ENCODE measurements at places on chromosomes 11 and 22. TPM values are rescaled to one million over a fixed set of nuclear protein-coding genes. Genes with fewer than 3 reads are reported as not detected.

The POU2AF1 gene
- 1.4 TPM for total RNA-seq

The SLC1A2 gene
- total RNA-seq: 2.9 TPM

The CDC42EP1 gene
- total RNA-seq: 74.3 TPM

The CLDN5 gene
- total RNA-seq: 235 TPM

The DRICH1 gene
- 0.81 TPM for total RNA-seq

The OR52E8 gene
- not detected for total RNA-seq

The OR8D4 gene
- total RNA-seq: not detected

- DNase-seq: peak; percentile 97
Measured at GRCh38 chr22:41367039-41367679, 14.6 kb upstream of the TEF start.

DNA sequence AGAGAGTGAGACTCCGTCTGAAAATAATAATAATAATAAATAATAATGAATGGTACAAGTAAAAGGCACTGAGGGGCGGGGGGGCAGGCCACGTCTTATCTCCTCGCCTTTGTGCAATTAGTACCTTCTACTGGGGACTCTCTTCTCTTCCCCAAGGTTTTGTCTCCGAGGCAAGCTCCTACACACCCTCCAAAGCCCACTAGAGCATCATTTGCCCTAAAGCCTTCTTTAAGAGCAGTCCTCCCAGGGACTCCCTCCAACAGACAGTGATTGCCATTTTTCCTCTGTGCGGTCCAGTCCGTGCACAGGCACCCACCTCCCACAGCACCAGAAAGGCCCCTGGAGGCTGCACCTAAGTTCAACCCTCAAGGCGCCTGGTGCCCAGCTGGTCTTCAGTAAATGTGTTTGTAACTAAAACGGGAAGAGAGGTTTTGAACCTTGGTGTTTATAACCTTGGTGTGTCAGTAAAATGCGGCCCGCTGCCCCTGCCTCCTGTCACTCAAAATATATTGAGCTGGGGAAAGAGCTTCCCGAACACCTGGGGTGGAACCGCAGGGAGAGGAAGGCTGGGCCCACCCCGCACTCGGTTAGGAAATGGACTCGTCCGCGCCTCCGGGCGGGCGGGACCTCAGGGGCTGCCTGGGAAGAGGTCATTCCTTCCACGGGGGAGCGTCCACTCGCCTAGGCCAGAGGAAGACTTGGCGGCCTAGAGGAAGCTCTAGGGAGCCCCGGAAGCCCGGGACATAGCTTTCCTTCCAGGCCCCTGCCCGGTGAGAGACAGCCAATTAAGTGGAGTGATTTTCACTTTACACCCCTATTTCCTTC lies 4.7 kb upstream of the KDELR3 start:
- DNase-seq: peak; percentile 79

- no peak for DNase-seq
Measured at GRCh38 chr11:14860511-14860910, 31.5 kb downstream of the CYP2R1 start.

DNA sequence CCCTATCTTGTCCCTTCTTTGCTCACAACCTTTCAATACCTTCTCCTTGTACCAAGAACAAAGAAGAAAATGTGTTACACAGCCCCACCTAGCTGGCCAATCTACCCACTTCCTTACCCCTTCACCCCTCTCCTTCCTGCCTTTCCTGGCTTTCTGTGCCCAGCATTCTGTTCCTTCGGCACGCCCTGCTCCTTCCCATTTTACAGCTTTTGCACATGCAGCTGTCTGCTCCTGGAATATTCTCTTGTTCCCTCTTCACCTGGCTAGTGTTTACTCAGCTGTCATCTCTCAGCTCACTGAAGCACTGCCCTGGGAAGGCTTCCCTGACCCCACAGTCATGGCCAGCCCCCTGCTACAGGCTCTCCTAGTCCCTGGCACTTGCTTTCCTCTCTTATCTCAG lies 30.7 kb downstream of the SERPINH1 start:
- DNase-seq: no peak

DNA sequence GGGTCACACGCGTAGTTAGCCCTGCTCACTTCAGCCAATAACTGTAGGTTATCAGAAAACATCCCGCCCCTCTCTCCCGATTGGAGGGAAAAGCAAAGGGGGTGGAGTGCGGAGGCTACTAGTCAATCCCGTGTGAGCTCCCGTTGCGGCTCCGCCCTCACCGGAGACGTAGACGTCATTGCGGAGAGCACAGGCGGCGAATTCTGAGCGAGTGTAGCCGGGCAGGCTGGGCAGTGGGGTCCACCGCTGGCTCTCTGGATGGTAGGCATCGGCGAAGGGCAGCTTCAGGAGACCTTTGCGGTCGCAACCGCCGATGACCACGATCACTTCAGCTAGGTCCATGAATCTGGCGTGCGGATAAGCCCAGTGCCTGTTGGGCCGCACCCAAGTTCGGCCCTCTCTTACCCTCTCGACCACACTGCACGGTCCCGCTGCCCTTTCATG lies 4.7 kb downstream of the KLHL35 start:
- DNase-seq: peak; percentile 86

- no peak for DNase-seq
Measured at GRCh38 chr11:129230006-129230405, 37.9 kb upstream of the ARHGAP32 start.

- DNase-seq: no peak
Measured at GRCh38 chr11:109553284-109553683, 131.3 kb downstream of the C11orf87 start.

DNA sequence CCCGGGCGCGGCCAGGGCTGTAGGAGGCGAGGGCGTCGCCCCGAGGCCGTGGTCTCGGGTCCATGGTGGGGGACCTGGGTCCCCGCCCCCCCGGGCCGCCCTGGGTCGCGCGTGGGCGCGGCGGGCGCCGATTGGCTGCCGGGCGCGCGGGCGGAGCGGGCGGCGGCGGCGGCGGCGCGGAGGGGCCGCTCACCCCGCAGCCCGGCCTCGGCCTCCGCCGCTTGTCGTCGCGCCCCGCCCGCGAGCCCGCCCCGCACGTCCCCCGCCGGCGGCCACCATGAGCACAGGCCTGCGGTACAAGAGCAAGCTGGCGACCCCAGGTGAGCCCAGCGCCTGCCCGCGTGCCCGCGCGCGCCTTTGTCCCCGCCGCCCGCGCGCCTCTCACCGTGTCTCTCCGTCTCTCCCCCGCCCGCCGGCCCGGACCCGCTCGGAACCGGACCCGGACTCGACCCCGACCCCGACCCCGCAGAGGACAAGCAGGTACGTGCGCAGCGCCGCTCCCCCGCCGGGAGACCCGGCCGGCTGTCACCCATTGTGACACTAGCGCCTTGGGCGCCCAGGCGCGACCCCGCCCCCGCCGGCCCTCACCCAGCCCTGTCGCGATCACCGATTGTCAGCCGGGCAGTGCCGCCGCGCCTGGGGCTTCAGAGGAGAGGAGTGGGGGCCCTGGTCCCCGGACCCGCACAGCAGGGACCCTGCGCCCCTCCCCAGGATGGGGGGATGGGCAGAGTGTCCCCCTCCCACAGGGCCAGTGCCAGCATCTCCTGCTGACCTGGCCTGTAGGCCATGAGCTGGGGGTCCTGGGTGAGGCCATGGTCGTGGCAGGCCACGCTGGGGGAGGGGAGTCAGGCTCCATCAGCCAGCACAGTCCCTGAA lies at the start of gene SEPTIN5:
SEPTIN5 (plus strand) TSS at position 192 of the 876 bp plus-strand sequence; CDS start at position 278, 86 bp downstream.
- DNase-seq: peak; percentile 89

- peak; percentile 52 for DNase-seq
Measured at GRCh38 chr22:39277142-39277607, 32.4 kb upstream of the PDGFB start.

DNA sequence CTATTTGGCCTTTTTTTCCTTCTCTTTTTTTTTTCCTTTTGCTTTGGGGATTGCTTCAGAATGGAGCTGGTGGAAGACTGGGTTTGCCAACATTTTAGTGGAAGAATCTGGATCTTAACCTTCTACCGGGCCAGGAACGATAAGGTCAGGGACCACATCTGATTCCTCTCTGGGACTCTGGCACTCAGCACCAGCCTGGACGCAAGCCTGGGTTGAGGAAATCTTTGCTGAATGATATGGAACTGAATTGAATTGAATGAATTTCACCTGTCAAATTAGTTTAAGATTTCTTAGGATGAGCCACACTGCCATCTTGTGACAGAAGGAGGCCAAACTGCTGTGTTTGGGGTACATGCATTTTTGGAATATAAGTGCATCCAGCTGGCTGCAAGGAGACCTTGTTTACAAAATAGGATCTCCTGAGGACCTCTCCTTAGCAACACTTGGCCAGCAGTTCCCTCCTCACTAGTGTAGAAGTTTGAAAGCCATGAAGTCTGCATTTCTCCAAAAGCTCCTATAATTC lies 30.4 kb downstream of the TPBGL start:
- DNase-seq: no peak

GRCh38 chr11:79796704-79797103 lies 355.9 kb upstream of the TENM4 start:
- no peak for DNase-seq

DNA sequence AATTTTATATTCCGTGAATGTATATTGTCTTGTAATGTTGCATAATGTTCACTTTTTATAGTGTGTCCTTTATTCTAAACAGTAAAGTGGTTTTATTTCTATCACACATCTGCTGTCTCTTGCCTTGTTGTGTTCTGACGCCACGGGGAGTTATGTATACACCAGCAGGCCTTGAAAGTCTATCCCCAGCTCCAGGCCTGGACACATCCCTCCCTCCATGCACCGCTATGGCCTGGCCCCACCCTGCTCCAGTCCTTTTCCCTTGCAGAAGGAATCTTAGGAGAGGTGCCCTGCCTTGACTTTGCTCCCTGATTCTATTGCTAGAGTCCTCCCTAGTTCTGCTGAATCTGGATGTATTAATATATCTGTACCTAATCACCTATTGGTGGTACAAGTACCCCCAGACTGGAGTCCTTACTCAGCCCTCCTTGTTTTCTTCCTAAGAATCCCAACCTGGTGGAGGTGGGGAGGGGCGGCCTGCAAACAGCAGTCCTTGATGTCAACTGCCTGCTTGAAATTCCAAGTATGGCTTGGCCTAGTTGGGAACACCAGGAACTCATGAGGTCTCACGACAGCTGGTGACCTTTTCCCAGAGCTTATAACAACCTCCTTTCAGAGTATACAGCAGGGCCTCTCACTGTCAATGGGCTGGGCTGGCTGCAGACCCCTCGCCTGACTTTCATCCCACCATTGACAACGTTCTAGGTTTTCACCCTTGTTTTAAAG lies 61.6 kb downstream of the TIMP3 start:
- no peak for DNase-seq
